Muscle of arm (tissue), 14 donors: ENCODE measurements at places on chromosomes 2 and 18.

DNA sequence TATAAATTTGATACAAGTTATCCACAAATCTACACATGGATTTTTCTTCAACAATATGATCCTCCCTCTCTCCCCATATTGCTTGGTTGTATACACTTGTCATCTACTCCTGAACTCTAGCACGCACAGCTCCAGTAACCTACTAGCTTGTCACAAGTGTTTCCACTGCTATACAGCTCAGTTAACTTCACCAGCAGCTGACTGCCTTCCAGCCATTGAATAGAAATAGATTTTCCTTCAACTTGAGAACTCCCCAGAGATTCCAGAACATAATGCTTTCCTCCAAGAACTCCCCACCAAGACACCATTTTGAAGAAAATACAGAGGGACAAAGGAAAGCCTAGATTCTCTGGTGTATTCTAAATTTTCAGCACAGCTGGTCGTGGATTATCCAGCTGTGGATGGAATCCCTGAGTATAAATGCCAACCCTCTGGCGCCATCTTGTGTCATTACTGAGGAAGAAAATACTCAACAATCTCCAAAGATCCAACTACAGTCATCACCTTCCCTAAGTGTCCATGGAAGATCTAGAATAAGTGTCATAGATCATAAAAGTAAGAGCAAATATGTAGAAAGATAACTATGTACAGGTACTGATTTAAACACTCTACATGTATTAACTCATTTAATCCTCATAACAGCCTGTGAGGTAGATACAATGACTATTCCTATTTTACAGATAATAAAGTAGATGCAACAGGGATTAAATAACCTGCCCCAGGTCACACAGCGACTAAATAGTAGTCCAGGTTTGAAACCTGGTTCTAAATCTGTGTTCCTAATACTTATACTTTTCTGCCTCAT, 156.7 kb downstream of the ARHGAP28 start:
- DNase-seq = peak; percentile 90

GRCh38 chr2:9752441-9753275, 90.6 kb upstream of the TAF1B start:
- DNase-seq = no peak

DNA sequence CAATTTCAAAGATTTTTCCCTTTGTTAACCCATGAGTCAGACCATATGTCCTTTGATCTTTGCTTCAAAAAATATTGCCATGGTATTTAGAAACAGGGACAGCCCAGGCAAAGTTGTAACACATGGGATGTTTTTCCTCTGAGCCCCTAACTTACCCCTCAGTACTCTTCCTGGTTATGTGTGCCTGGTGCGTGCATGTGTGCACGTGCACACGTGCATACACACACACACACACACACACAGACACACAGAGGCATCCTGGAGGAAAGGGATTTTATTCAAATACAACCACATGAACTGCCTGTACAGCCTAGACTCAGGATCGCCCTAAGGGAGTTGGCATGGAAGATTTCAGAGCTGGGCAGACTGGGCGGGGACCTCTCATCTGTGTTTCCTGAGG, 5.1 kb downstream of the AFF3 start:
- DNase-seq = no peak

- DNase-seq = no peak
Measured at GRCh38 chr18:57837917-57838548, 34.9 kb upstream of the ATP8B1 start.

DNA sequence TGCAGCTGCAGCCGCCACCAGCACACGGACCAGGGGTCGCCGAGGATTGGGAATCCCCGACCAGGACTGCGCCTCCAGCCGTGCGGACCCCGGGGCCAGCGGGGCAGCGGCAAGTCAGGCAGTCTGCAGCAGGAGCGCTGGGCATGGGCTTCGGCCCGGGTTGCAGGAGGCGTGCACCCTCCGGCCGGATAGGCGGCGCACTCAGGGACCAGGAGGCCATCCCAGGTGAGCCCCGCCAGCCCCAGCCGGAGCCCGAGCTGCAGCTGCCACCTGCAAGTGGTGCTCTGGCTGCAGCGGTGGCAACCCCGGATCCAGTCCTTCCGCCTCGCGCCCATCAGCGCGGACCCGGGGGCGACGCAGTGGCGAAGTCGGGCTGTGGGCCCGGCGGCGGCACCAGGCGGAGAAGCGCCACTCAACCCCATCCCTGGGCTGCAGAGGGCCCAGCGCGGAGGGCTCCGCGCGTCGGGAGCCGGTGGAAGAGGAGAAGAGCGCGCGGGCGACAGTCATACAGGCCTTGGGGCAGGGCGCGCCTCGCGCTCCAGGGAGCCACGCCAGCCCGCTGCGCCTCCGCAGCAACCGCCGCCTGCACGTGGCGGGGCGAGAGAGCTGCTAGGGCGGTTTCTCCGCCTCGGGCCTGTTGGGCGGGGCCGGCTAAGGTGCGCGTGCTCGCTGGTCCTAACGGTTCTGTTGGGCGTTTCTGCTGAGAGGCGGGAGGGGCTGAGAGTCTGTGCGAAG, 73.8 kb downstream of the RPIA start:
- DNase-seq = peak; percentile 7

GRCh38 chr2:14975381-14975780, 342.9 kb downstream of the LRATD1 start:
- no peak for DNase-seq

DNA sequence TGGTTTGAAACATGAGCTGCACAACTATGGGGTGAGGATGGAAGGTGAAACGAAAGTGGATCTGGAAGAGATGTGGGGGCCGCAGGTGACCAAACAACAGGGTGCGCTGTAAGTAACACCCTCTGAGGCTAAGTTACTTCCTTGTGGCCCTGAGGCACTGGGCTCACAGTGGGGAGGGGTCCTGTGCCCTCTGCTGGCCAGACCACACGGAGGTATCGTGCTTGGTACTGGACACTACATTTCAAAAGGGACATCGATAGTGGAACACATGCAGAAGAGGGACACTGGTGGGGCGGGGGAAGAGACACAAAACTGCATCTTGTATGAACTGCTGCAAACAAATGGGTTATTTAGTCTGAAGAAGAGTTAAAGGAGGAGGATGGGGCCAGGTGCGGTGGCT, 110.6 kb downstream of the CLIP4 start:
- DNase-seq = no peak

DNA sequence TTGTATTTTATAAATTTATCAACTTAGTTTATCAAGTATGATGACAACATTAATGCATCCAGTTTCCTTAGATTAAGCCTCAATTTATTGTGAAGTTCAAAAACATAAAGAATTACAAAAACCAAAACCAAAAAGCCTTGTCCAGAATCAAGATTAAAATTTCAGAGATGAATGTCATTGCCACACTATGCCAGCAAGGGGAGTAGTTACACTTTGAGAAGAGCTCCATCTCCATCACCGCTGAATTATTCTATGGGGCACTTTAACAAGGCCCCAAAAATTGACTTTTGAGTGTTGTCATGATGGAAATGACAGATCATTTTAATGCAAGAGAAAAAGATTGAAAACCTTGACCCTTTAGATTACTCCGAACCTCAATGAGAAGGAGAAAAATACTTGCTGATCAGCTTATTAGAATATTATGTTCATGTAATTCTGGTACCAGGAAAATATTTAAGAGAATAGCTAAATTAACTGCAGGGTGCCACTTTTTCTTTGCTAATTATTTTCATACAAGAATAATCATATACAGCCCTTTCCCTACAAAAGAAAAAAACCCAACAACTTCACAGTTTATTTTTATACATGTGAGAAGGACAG, 152.5 kb upstream of the AQP4 start:
- DNase-seq = no peak

GRCh38 chr2:33145459-33145858, 198.7 kb downstream of the LTBP1 start:
- no peak for DNase-seq
